Activated T-helper 1 cell treated with Interleukin-2 at 50 U/mL for 16 hours (primary cell): ENCODE measurements at places on chromosomes 3 and 15.
A peak's percentile ranks its signal among the peaks of the same experiment; 100 is the strongest.

GRCh38 chr3:129820587-129820986 lies 72.9 kb downstream of the TMCC1 start:
- no peak for DNase-seq

DNA sequence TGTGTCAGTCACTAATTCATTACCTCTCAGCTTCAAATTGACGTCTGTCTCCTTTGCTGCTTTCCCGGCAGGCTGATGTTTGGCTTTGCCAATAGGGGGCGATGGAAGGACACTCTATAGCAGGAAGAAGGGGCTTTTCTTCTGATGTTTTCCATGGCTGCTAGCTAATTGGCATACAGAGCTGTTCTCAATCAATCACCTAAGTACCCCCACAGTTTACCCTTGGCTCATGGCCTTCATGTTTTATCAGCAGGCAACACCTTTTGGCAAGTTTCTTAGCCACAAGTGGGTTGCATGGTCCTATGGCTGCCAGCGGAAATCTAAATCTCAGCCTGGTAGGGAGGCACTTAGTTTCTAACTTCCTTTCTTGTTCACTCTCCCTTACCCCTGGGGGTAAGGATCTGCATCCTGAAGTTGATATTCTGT lies 45.0 kb downstream of the ESYT3 start:
- no peak for DNase-seq

- no peak for DNase-seq
Observed at GRCh38 chr15:59104602-59104911, 389 bp upstream of the CCNB2 start.

DNA sequence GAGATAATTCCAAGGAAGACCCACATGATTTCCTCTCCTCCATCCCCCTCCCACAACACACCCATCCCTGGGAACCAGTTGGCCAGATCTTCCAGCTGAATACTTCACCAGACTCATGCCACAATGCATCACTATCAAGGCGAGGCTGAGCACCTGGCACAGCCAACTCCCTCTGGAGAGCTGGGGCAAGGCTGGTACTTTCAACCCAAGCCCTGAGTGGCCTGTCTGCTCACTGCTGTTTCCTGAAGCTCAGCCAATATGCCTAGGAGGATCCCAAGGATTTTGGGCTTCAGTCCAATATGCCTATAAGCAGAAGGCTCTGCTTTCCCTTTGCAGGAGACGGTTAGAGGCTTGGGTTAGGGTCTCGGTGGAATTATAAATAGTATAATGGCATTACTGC lies 90.9 kb upstream of the NEO1 start:
- DNase-seq: no peak

DNA sequence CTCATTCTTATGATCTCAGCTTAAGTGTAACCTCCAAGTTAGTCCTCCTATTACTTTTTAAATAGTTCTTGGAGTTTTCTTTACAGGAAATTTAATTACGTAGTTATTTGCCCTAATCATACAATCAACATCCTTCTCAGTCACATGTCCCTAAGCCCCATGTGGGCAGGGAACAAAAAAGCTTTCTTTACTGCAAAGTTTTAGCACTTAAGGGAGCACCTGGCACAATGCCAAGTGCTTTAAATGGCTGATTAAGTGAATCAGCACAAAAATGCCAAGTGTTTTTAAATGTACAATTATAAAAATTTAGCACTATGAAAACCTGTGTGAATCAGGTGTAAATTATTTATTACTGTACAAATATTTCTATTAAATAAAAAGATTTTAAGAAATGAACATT lies 445.3 kb downstream of the C3orf38 start:
- DNase-seq: no peak

DNA sequence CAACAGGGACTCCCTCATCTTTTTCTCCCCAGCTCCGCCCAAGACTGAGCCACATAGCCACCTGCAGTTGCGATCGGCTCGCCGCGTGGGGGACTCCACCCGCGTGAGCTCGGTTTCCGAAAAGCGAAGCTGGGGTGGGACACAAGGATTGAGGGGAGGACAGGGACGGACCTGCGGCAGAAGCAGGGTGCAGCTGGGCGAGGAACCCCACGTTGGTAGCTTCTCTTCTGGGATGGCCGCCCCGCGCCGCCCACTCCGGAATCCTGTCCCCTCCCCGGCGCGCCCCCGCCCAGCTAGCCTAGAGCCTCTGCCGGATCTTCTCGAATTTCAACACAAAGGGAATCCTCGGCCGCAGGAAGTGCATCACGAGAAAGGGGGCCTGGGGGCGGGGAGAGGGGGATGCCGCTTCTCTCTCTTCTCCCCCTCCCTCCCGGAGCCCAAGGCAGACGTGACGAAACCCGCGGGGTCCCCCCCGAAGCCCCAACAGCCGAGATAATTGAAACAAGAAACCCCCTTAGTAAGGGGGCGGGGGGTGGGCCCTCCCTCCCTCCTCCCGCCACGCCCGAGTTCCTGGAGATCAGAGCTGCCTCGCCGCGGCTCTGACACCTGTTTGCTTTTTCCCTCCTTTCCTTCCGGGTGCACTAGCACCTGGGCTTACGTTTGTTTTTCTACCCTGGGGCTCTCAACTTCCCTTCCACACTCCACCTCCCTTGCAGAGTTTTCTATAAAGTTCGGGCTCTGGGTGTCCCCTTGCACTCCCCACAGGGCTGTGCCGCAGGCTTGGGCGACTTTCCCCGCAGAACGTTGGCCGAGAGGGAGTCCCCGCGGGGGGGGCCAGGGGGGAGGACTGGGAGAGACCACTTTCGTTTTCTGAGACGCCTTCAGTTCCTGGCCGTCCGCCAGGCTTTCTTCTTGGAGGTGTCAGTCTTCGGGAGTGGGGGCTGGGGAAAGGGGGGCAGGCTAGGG lies 1.3 kb upstream of the KCNH8 start:
- DNase-seq: peak; percentile 16

- DNase-seq: no peak
Observed at GRCh38 chr3:45011756-45012508, 14.2 kb upstream of the CLEC3B start.

DNA sequence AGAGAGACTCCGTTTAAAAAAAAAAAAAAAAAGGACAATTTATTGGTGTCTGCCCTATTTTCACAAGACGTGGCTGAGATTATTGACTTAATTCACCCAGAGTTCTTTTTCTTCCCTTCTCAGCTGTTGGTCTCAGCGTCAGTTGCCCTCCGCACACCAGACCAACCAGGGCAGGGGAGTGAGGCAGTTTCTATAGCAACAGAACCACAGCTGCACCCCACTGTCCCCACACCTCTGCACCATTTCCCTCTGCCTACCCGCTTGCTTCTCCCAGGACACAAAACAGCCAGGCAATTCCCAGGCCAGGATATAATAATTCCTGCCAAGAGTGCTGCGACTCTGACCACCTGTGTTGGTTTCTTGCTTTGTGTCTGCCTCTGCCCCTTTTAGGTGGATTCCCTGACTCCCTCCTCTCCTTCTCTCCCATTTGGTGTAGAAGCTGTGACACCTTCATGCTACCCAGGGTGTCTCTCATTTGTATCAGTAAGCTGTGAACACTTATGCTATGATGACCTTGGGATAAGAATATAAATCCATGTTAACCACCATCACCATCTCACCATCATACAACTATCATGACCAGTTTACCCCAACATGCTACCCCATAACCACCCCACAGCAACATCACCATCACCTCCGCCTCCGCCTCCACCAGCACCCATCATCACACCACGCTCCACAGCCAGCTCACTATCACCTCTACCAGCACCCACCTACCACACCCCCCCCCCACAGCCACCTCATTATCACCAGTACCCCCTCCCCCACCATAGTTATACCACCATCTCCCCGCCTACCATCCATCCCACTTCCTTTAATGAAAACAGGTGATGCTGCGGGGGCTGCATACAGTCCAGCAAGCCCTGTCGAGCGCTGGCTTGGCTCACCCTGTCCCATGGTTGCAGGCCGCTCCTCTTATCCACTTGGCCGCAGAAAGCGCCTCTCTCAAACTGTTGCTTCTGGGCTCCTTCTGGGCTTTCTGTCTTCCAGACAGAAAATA lies 589 bp downstream of the EPB42 start:
- no peak for DNase-seq

- no peak for DNase-seq
Observed at GRCh38 chr3:19384868-19385267, 236.6 kb downstream of the KCNH8 start.

GRCh38 chr3:48404440-48405342 lies 25.2 kb downstream of the PLXNB1 start:
- no peak for DNase-seq

- no peak for DNase-seq
Observed at GRCh38 chr3:57011022-57011421, 49.4 kb upstream of the SPATA12 start.

- DNase-seq: no peak
Observed at GRCh38 chr3:42079701-42080452, 11.3 kb upstream of the TRAK1 start.

- DNase-seq: no peak
Observed at GRCh38 chr15:88644741-88645140, 5.9 kb downstream of the ISG20 start.

- DNase-seq: no peak
Observed at GRCh38 chr3:10648181-10648580, 142.8 kb upstream of the ATP2B2 start.

- no peak for DNase-seq
Observed at GRCh38 chr3:165754219-165755007, 82.8 kb downstream of the BCHE start.

DNA sequence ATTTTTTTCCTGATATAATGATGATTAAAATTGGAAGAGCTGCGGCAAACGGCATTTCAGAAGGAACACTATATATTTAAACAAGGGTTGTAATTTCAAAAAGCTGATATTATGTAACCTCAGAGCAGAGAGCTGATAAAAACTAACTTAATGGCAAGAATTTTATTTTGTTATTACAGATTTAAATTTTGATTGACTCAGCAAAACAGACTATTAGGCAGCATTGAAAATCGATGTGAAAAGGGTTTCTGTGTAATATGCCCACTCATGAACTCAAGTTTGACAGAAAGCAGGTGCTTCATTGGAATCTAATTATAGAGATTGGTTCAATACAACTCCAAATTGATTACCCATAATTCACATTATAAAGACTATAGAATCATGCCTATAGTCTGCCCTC lies 24.9 kb upstream of the LRIG1 start:
- no peak for DNase-seq

GRCh38 chr15:34583399-34584329 lies at the start of gene GOLGA8B:
Gene GOLGA8B, minus strand, starts transcription at chr15:34583651. Its CDS starts 47,739 bp downstream, at chr15:34535912.
- DNase-seq: peak; percentile 72

DNA sequence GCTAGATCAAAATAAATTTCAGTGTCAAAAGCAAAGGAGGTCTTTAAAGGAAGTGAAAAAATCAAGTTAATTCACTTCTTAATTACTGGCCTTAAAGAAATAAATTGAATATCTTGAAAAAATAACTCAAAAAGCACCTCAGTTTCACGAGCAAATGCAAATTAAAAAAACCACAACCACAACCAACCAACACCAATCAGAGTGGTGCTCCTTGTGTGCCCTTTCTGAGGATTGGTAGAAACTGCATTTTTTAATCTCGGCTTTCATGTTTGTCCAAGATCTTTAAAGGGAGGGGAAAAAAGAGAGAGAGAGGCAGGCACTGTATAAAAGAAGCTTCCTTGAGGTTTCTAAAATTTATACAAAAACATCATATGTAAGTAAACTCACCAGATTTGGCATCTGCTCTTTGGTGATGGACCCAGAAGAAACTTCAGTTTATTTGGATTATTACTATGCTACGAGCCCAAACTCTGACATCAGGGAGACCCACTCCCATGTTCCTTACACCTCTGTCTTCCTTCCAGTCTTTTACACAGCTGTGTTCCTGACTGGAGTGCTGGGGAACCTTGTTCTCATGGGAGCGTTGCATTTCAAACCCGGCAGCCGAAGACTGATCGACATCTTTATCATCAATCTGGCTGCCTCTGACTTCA lies at the start of gene GPR15:
Gene GPR15, plus strand, starts transcription at position 357 of the 653 bp plus-strand sequence. Its CDS starts 56 bp downstream, at position 413.
- no peak for DNase-seq

GRCh38 chr15:68412218-68412617 lies 19.7 kb downstream of the ITGA11 start:
- DNase-seq: no peak

DNA sequence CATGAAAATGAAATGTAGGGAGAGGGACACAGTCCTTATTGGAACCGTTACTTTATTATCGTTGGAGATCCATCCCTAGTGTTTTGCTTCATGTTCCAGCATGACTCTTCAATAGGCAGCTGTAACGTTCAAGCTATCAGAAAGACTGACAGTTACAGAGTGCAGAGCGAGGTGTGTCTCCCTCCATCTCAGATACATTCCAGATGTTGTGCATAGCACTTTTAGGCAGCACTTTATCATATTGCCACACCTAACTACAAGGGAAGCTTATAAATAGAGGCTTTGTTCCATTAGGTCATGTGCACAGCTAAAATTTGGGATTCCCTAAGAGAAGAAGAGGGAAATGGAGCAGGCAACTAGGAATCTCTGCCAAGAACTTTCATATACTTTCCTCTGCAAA lies 1009.6 kb downstream of the ROBO2 start:
- no peak for DNase-seq

DNA sequence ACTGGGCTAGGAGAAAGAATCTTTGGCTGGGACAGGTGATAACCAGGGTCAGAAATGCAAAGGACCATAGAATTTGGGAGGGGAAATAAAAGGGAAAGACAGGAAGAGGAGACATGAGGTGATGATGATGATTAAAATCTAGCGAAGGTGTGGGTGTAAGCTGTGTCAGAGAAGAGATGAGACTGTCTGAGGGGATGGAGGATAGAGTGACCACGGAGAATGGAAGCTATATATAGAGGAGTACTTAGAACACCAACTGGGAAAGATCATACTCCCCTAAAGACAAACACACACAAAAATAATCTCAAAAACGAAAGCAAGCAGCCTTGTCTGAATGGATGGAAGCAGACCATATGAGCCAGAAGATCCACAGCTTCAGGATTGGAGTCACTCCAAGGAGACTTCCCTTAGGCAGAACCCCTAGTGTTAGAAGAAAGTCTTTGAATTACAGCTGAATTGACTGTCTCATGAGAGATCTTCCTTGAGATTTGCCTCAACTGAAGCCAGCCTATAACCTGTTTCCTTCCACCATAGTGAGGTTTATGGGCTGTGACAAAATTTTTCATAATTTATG lies 115.2 kb upstream of the DAZL start:
- DNase-seq: no peak
